ENCODE measurements at places on chromosomes 11 and 22.

- DNase-seq: no peak
These were observed 160.3 kb upstream of the PDGFD start for GRCh38 chr11:104324276-104324675.

DNA sequence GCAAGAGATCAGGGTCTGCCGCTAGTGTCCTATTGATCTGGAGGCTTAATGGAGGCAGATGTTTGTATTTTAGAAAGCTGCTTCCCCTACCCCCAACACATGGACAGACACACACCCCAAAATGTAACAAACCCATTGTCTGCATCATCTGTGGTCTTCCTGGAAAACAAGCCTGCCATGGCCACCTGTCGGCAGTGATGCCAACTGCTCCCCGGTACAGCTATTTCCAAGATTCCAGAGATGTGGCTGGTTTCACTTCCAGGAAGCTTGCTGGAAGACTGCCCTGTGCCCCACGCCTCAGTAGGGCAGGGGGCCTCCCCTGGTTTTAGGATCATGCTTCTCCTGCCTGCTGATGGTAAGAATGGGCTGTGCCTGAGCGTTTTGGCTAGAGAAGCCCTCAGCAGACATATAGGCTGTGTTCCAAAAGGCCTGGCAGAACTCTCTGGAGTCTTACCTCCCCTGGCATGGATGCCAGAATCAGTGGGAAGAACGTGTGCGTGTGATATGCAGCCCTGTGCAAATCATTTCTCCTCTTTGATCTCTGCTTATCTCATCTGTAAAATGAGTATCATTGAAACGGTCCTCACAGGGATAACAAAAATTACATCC is 108.6 kb downstream of the FBXO7 start:
- peak; percentile 11 for DNase-seq

DNA sequence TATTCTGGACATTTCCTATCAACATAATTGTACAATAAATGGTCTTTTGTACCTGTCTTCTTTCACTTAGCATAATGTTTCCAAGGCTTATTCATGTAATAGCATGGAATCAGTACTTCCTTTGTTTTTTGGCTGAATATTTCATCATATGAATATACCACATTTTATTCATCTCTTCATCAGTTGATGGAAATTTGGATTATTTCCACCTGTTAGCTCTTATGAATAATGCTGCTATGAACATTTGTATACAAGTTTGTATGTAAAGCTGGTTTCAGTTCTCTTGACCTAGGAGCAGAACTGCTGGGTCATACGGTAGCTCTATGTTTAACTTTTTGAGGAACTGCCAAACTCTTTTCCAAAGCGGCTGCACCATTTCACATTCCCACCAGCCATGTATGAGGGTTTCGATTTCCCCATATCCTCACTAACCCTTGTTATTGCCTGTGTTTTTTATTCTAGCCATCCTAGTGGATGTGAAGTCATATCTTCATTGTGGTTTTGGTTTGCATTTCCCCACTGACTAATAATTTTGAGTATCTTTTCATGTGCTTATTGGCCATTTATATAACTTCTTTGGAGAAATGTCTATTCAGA is 20.9 kb downstream of the EXT2 start:
- no peak for DNase-seq

GRCh38 chr11:35215945-35216344 is 77.0 kb downstream of the CD44 start:
- no peak for DNase-seq

GRCh38 chr22:27419473-27419872 is 382.1 kb downstream of the MN1 start:
- peak; percentile 48 for DNase-seq

DNA sequence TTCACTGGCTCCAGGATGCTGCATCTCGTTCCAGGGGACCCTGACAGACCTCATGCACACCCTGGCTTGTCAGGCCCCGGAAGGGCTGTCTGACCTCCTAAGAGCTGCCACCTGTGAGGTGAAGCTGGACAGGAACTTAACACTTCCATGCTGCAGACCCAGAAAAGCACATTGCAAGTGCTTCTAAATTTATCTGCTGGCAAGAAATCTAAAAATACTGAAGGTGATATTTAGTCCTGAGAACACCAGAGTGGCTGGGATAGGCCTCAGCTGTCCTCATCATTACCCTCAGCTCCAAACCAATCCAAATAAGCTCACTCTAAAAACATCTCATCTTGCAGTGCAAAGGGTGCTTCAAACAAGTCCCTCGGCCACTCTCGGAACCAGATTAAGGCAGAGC is 46.7 kb downstream of the ABTB2 start:
- DNase-seq: no peak

GRCh38 chr22:32660292-32660691 is 141.2 kb upstream of the TIMP3 start:
- peak; percentile 68 for DNase-seq

GRCh38 chr11:106477776-106478175 is 400.3 kb downstream of the AASDHPPT start:
- DNase-seq: no peak

DNA sequence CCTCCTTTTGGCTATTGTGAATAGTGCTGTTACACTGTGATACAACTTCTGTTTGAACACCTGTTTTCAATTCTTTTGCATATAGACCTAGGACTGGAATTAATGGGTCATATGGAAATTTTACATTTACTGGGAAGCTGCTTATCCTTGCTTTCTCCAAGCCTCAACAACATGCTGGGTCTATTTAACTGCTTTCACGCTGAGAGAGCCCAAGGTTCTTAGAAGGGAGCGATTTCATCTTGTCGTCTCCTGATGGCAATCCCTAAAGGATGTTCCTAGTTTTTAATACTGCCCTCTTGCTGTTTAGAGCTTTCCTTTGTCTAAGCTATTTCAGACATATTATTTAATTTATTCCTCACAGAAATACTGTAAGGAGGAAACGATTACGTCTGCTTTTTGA is 15.5 kb downstream of the IRAG1 start:
- no peak for DNase-seq

- peak; percentile 70 for DNase-seq
These were observed 72.2 kb downstream of the PDHX start for GRCh38 chr11:34988294-34989255.

DNA sequence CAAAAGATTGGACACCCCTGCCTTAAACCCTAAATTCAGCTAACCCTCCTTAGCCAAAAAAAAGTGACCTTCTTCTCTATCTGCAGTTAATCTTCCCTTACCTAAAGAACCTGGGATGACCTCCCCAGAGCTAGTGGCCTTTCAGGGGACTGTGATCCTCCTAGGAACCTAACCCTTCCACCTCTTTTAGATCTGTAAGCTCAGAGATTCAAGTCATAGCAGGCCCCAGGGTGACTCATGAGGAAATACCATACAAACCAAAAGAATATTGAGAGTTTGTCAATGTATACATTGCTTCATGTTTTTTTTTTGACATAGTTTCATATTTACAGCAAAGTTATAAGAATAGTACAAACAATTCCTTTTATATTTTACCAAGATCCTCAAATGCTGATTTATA is 38.3 kb upstream of the CXCR5 start:
- peak; percentile 19 for DNase-seq

GRCh38 chr11:24233041-24233440 is 263.8 kb upstream of the LUZP2 start:
- DNase-seq: no peak

GRCh38 chr22:31556627-31557203 is 60.4 kb downstream of the SFI1 start:
- DNase-seq: peak; percentile 40

GRCh38 chr11:83678831-83679584 is 392.8 kb upstream of the CCDC90B start:
- DNase-seq: no peak

DNA sequence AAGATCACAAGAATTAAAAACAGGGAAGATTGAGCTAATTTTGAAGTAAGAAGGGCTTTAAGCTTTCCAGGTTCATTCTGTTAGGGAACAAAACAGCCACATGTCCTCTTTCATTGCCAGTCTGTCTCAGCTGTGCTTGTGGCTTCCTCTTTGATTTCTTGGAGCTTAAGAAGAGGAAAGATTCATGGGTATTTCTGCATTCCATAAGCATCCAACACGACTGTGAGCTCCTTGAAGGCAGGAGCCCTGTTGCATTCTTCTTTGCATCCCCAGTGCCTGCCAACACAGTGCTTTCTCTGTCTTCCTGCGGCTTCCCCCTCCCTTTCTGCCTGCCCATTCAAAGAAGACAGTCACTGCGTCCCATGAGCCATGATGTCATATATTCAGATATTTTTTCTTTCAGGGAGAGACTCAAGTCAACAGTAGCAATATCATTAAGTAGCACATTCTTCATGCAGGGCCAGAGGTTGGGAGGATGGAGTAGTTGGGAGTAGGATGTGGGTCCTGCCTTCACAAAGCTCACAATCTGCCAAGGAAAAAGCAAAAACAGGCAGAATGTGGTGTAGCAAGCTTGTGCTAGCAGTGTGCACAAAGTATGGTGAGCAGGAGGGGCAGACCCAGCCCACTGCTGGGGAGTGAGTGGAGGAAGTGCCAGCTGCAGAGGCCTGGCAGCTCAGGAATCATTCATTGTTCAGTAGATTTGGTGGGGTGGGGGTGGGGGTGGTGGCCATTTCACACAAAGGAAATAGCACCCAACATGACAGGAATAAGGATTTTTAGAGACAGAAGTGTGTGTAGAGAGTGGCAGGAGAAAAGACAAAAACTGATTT is 162.1 kb upstream of the RASSF10 start:
- peak; percentile 29 for DNase-seq

DNA sequence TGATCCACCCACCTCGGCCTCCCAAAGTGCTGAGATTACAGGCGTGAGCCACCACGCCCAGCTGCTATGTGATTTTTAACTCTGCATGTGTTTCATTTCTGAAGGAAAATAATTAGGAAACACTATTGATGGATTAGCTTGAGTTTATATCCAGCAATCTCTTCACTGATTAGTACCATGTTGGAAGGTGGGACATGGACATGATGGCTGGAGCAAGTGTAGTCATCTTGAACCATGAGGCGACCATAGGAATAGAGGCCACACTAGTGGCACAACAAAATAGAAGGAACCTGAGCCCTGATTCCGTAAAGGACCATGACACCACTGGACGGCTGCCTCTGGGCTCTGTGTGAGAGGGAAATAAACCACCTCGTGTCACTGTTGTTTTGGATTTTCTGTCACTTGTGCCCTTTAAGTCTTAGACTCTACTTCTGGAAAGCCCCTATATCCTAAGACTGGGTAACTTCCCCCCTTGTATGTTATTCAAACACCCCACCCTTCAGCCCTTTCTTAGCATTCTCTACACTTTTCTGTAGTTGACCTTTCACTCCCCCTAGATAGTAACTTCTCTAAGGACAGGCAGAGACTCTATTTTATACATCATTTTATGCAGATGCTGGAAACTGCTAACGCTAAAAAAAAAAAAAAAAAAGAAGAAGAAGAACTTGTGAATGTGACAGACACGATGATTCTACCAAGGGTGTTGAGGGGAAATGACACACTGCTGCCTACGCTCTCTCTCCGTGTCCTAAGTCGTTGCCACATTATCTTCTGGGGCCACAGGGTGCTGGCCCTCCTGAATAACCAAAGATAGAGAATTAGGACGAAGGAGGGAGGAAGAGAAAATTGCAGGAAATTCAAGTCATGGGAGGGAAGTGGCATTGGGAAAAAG is 2.7 kb upstream of the VPS37C start:
- no peak for DNase-seq

DNA sequence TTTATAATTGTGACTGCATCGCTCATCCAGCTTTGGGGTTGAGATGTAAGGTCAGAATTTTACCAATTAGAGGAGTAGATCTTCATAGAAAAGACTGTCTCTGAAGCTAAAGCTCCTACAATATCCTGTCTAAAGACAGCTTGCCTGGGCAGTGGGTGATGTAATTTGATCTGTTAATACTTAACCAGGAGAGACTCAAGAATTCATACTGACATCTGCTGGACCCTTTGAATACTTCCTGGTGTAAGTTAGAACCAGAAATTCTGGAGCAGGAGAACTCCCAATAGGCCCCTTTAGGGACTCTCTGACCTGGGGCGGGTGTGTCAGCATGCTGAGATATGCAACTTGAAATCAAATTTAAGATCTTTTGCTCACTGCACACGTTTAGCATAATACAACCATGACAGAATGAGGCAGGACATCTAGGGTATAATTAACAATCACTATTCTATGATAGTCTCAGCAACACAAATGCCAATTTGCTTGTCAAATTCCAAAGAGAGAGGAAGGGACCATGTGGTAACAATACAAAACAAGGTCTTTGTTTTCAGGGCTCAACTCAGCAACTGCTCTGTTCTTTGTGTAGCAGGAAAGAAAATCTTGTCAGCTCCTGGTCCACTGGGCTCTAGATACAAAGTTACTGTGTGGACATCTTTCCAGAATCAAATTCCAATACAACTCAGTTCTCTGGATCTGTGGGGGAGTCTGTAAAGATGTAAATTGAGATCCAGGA is 143.9 kb downstream of the INSC start:
- peak; percentile 38 for DNase-seq

DNA sequence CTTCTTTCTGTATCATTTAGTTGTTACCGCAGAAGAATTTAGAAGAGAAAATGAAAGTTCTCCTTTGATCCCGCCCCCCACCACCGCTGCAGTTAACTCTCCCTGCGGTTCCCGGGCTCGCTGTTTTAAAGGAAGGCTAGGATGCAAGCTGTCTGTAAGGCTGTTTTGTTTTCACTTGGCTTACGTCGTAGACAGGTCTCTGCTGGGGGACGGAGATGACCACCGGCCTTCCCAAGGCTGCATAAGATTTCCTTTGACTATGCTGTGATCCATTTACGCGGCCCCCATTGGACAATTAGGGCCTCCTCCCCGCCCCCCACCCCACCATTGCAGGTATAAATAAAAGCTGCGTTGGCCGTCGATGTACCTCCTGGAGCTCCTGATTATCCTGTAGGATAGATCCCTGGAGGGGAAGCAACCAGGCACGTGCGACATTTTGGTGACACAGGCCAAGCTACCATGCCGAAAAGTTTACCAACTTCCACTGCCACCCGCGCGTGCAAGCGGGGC is 1.4 kb upstream of the CPT1A start:
- no peak for DNase-seq

DNA sequence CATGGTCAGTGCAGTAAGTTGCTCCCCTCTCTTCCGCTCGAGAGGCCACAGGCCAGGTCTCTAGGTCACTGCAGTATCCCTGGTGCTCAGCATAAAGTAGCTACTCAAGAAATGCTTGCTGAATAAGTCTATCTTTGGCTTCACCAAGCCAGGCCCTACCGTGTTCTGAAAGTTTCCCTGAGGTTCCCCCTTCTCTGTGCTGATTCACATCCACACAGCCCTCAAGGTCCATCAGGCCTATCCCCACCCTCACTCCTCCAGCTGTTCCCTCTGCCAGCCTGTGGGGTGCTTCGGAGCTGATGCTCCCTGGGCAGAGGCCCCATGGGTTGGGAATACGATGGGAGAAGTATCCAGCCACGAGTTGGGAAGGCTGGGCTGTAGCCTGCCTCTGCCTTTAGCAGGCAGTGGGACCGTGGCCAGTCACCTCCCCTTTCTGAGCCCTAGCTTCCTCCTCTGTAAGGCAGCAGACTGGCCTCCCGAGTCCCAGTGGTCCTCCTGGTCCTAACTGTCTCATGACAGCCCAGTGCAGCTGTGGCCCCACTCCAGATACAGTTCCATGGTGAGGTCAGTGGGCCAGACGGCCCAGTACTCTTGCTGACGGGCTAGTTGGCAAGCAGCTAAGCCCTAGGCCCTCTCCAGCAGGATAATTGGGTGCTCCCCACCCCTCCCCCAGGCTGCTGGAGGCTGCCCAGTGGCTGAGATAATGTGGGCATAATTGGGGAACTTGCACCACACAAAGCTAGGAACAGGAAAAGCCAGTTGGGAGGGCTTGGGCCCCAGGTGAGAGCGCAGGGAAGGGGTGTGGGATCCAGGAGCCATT is 48.2 kb downstream of the NECTIN1 start:
- DNase-seq: peak; percentile 31

- no peak for DNase-seq
These were observed 5.3 kb upstream of the ATP5MG start for GRCh38 chr11:118396097-118396501.

GRCh38 chr22:17077255-17077654 is 7.5 kb upstream of the IL17RA start:
- DNase-seq: peak; percentile 64

Measured in LHCN-M2 (cell line).